ENCODE measurements at places on chromosomes 4 and X. TPM values are rescaled to one million over a fixed set of nuclear protein-coding genes. Genes with fewer than 3 reads are reported as not detected.

The DAPP1 gene
- 41.8 TPM for total RNA-seq

The CFI gene
- 15.4 TPM for total RNA-seq

The SHROOM3 gene
- total RNA-seq: 32.1 TPM

The TCEAL7 gene
- 6.2 TPM for total RNA-seq

The MTMR8 gene
- total RNA-seq: 1.7 TPM

The XPNPEP2 gene
- 1.2 TPM for total RNA-seq

The ANOS1 gene
- 14.3 TPM for total RNA-seq
